ENCODE measurements at places on chromosomes 12 and 14. TPM values are rescaled to one million over a fixed set of nuclear protein-coding genes. Genes with fewer than 3 reads are reported as not detected.
A peak's percentile ranks its signal among the peaks of the same experiment; 100 is the strongest.

DNA sequence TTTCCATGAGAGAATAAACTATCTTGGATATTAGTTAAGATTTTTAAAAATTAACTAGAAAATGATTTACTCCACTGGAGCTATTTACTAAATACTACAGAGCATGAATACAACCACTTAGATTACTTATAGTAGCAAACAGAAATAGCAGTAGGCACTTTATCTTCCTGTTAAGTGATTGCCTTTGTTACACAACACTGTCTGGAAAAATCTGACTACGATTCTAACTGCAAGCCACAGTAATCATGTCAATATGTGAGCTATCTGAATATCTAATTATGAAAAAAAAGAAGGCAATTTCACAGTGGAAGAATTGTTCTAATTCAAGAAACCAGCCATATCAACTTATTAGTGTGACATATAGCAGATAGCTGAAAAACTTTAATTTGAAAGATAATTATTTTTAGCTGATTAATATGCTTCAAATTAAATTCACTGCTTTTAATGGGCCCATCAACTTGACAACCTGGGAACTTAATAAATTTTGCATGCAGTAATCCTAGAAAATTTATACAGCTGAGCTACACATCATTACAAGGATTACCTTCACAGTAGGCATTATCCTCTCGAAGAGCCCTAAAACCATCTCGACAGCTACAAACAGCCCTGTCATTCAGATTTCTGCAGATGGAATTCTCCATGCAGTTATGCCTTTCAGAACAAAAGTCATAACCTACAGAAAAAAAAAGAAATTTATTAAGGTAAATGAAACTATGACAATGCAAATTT, 172.8 kb downstream of the NELL2 start:
- no peak for DNase-seq

DNA sequence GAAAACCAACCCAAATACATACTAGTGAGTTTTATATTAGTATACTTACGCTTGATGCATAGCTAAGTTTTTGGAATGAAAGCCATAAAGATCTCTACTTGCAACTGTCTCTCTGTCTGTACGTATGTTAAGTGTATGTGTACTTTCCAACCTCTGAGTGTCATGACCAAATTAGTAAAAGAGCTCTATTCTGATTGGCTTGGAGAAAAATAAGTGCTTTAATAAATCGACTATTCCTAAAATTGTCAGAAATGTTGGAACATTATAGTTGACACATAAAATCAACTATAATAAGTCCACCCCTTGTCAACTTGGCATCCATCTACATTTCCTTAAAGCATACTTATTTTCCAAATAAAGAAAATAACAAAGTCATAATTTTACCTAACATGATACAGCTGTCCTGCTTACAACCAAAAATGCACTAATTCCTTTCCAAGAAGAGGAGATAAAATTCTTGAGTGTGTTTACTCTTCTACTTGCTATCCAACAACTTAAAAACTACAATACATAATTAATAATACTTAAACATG, 507.4 kb upstream of the ATP2B1 start:
- DNase-seq = no peak

- no peak for DNase-seq
Measured at GRCh38 chr12:132686825-132687210, 324 bp downstream of the POLE start.

DNA sequence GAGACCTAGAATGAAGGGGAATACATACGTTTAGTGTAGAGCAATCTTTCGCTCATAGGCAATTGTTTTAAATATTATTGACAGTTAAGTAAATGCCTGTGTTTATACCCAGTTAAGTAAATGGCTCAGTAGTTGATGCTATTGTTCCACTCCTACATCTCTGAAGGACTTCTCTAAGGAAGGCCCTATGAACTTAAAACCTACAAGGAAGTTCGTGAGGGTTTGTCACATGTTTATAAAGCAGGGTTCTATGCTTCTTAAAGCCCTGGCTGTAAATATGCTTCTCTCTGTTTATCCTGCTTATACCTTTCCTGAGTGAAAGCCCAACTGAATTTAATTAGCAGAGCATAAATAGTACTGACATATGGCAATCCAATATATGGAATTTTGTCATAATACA, 282.1 kb upstream of the NPAS3 start:
- DNase-seq = no peak

DNA sequence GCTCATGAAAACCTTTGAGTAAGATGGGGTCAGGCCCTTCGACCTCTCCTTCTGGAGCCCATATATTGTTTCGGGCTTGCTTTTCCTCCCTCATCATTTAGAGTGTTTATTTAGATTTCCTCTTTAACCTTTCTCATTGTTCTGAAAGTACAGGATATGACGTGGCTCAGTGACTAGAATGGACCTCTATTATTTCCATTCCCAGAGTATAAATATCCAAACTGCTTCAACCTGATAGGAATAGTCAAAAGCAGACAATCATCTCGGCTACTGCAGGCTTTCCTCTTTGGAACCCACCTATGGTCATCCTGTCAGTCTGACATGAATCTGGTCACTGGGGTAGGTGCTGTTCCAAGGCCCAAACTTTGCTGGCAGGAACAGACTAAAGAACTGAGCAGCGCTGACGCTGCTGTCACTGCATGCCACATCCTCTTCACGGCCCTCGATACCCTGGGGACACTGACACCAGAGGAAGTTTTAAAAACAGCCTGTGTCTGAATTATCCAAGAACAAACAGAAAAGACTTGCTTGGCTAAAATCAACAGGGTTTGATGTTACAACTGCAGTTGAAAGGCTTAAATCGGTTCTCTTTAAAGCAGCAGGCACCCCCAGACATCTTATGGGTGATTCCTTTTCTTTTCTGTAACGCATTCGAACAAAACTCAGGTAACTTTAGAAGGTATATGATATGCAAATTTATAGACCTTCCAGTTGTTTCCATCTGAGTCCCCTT, 5.0 kb upstream of the DDX47 start:
- DNase-seq = peak; percentile 43

- DNase-seq = no peak
Measured at GRCh38 chr12:569091-569676, 94.1 kb downstream of the NINJ2 start.

- DNase-seq = no peak
Measured at GRCh38 chr14:70648346-70648745, 6.6 kb downstream of the TTC9 start.

DNA sequence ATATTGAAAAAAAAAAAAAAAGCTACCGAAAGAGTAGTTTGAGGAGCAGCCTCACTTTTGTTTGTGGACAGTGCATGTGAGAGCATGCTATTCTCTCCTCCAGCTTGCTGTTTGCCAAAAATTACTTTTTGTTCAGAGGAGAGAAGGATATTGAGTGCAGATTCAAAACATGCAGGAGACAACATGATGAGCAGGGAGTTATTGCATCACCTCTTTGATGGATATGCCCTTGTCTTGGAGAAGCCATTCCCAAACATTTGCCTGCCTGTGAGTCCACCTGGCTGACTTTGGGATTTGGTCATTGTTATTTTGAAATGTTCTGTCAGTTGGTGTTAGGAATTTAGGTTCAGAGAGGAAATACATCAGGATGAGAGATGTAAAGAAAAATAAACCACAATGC, 2.4 kb downstream of the C12orf75 start:
- DNase-seq = no peak

DNA sequence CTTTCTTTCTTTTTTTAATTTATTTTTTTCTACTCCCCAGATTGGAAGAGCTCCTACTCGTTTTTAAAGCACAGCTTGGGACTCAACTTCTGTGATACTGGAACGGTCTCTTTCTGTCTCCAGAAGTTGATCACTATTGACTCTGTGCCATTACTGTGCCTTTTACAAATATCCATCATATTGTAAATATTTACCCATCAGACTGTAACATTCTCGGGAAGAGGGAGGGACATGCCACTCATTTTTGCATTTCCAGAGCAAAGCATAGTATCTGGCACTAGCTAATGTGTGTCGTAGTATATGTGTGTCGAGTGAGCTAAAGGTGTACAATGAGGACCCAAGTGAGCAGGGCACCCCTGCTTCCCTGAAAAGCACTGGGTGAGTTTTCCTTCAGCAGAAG, 24.0 kb upstream of the GSG1 start:
- DNase-seq = no peak

GRCh38 chr12:12442548-12443071, 85.7 kb downstream of the BORCS5 start:
- DNase-seq = no peak

DNA sequence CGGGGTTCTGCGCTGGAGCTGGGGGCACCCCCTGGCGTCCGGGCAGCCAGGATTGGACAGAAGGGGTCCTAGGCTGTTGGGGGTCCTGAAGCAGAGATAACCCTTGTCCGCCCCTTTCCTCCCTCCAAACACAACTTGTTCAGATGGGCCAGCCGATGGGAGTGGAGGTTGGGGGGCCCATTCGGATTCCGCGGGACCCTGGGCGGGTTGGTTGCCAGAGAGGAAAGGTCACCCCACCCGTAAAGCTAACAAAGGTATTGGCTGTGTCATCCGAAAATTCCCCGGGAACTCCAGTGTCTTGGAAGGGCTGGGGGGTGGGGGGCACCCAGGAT, 1.3 kb downstream of the FAM222A start:
- DNase-seq = no peak

DNA sequence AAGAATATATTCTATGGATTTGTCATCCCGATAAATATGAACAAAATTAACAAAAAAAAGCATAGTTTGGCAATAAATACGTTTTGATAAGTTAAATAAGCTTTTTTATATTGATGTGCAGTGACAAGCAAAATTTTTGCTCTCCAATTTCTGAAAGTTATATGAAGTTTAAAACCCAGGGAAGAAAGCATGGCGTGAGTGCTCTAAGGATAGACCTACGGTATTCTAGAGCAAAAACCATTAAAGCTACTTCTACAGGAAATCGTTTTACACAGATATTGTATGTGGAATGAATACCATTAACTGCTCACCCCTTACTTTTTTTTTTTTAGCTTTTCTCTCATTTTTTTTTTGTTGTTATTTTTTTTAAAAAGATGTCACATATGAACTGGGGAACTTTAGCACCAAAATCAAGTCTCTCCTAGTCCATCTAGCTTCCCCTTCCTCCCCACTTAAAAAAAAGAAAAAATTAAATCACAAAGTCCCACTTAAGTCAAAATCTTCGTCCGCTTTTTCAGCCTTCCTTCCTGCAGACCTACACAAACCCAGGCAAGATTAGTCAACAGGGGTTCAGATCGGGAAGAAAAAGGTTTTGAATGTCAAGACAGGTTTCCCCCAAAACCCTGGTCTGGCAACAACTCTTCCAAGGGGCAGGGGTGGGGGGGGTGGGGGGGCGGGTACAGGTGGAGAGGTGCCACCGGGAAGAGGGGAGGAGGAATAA, 4.4 kb downstream of the ZFP36L1 start:
- DNase-seq = no peak

GRCh38 chr12:15520844-15521243, 198.5 kb downstream of the PTPRO start:
- DNase-seq = no peak

GRCh38 chr14:105092171-105093037, 27.2 kb upstream of the GPR132 start:
- no peak for DNase-seq

DNA sequence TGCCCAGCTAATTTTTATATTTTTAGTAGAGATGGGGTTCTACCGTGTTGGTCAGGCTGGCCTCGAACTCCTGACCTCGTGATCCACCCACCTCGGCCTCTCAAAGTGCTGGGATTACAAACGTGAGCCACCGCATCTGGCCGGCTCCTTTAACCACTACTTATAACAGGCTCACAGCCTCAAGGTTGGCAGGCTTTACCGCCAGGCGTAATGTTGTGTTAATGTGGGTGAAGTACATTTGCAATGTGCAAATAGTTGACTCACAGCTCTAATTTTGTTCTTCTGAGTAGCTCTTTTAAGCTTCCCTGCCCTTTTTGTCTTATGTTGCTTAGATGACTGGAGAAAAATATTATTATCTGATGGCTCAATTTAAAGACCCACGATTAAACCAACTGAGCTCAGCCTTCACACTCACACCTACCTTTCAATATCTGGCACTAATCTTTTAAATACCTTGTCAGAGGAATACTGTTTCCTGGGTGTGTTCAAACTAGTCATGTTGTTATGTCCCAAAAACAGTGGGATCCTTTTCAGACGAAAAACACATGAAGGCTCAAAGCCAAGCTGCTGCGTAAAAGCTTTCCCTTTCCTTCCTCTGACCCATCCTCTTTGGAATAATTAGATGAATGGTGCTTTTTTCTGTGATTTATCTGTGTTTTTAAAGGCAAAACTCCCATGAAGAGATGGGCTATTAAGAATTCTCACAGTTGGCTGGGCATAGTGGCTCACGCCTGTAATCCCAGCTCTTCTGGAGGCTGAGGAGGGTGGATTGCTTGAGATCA, 57.2 kb upstream of the USP44 start:
- DNase-seq = no peak

DNA sequence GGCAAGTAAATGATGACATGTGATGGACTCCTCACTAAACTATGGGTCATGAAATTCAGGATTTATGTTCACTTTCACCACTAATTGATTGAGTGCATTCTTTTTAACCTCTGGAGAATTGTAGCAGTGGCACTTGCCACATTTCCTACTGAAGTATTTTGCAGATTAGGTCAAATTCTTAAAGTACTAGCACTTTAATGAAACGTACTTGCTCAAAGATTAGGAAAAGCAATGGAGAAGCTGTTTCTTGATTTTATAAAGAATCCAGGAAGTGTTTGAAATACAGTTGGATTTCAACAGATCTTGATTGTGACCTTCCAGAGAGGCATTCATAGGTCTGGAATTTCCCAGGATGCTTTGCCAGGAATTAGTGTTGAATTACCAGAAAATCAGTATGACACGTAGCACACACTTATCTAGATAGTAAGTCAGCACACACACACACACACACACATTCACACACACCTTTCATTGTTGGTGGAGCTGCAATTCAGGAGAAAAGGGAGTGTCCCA, 162.6 kb downstream of the MYRFL start:
- no peak for DNase-seq

- no peak for DNase-seq
Measured at GRCh38 chr14:104794993-104795780, at the start of gene AKT1. AKT1 (minus strand) TSS chr14:104795748; CDS start chr14:104792643, 3,105 bp downstream.

- DNase-seq = no peak
Measured at GRCh38 chr14:42192738-42193653, 586.3 kb downstream of the LRFN5 start.

- DNase-seq = no peak
Measured at GRCh38 chr12:72277415-72277814, 5.2 kb downstream of the TRHDE start.

The RDH12 gene
- total RNA-seq = not detected

The SYCP3 gene
- total RNA-seq = 0.27 TPM

The ATL1 gene
- 11.0 TPM for total RNA-seq

The KRT71 gene
- total RNA-seq = not detected

The KRT79 gene
- under 0.01 TPM for total RNA-seq

The CLEC14A gene
- 0.27 TPM for total RNA-seq

The OLR1 gene
- not detected for total RNA-seq

The EIF2B2 gene
- total RNA-seq = 45.5 TPM

The PTGDR gene
- total RNA-seq = 0.27 TPM

The RASSF8 gene
- total RNA-seq = 3.8 TPM

The SLC7A7 gene
- total RNA-seq = 1.9 TPM

The SMIM41 gene
- under 0.01 TPM for total RNA-seq

The ASPG gene
- total RNA-seq = under 0.01 TPM

The C12orf54 gene
- 0.27 TPM for total RNA-seq

The DBX2 gene
- total RNA-seq = not detected
